ENCODE measurements at places on chromosomes 3 and 15.
A peak's percentile ranks its signal among the peaks of the same experiment; 100 is the strongest.

- no peak for DNase-seq
Observed at GRCh38 chr3:5069627-5070026, 52.5 kb upstream of the ARL8B start.

DNA sequence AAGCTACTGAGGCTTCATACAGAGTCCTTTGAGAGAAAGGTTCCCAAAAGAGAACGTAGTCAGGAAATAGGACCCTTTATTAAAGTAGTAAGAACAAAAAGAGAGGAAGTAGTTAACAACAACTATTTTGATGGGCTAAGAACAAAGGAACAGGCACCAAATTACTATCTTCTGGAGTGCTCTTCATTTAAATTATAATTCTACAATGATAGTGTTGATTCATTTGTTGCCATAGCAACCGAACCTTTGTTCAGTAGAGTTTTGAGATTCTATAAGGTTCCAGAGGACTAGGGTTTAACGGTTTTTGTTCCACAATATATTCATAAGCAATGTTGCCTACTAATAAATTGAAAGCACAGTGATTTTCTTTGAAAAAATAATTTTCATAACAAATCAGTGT is 78.8 kb downstream of the CMSS1 start:
- no peak for DNase-seq

DNA sequence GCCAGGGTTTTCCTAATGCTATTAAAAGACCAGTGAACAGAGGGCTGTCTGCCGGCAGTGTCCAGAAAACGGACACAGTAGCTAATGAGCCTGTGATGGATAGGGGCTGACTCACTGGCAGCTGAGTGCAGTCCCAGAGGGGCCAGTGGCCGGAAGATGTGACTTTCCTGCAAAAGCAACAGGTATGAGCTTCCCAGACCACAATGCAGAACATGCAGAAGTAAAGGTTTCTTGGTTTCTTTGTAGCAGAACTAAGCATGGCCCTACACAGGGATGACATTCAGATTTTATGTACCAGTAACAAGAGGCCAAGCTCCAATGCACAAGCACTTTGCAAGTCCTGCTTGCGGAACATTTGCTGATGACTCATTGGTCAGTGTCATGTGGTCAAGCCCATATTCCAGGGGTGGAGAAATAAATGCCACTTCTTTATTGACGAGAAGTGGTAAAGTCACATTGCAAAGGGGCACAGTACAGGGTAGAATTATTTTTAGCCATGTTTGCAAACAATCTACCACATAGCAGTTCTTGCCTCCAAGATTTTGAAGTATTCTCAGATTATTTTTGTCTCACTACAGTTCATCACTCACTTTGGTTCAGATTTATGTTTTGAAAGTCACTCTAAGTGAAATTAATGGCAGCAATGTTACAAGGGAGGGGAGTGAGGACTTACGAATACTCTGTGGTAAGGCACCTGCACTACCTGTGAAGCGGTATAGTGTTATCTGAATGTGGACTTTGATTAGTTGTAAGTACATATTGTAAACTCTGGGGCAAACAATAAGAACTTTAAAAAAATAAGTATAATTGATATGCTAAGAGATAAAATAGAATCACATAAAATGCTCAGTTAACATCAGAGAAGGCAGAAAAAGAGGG is 263.3 kb downstream of the ABHD5 start:
- peak; percentile 36 for DNase-seq

DNA sequence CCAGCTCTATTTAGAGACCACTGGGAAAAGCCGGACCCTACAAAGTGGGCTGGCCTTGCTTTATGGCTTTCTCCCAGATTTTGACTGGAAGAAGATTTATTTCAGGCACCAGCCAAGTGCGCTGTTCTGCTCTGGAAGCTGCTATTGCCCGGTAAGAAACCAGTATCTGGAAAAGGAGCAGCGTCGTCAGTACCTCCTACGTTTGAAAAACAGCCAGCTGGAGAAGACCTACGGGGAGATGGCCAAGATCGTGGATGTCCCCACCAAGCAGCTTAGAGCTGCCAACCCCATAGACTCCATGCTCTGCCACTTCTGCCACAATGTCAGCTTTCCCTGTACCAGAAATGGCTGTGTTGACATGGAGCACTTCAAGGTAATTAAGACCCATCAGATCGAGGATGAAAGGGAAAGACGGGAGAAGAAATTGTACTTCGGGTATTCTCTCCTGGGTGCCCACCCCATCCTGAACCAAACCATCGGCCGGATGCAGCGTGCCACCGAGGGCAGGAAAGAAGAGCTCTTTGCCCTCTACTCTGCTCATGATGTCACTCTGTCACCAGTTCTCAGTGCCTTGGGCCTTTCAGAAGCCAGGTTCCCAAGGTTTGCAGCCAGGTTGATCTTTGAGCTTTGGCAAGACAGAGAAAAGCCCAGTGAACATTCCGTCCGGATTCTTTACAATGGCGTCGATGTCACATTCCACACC is 60.9 kb downstream of the PXYLP1 start:
- no peak for DNase-seq

- no peak for DNase-seq
Observed at GRCh38 chr3:145286937-145287336, 874.0 kb downstream of the PLOD2 start.

DNA sequence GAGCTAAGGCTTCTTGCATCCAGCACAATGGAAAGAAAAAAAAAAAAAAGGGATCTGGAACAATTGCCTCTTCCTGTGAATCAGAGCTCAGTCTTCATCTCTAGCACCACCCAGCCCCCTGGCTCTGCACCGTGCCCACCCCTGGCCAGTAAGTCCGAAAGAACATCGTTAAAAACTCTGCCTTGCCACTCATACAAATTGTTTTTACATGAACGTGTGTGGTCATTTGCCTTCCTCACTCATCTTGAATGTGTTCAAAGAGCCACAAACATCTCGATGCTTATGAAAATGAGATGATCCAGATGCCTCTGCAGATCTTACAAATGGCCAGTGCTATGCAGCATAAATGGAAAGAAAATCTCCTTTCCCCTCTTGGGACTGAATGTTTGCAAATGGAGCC is 400.0 kb upstream of the PPP2R3A start:
- no peak for DNase-seq

- no peak for DNase-seq
Observed at GRCh38 chr3:72664184-72664975, 183.9 kb downstream of the SHQ1 start.

GRCh38 chr15:34904527-34904926 is 65.0 kb downstream of the AQR start:
- no peak for DNase-seq

DNA sequence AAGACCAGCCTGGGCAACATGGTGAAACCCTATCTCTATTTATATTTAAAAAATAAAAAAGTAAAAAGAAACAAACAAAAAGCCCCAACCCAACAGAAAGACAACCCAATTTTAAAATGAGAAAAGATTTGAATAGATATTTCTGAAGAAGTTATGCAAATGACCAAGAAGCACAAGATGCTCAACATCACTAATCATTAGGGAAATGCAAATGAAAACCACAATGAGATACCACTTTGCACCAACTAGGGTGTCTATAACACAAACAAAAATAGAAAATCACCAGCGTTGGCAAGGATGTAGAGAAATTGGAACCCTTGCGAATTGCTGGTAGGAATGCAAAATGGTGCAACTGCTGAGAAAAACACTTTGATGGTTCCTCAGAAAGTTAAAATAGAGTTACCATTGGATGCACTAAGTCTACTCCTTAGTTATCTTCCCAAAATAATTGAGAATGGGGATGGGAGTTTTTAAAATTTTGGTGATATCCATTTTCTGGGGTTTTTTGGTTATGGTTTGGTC is 45.8 kb upstream of the CCNB2 start:
- no peak for DNase-seq

- DNase-seq = no peak
Observed at GRCh38 chr3:143301031-143301901, 181.7 kb downstream of the CHST2 start.

GRCh38 chr3:122890077-122890719 is 95.3 kb downstream of the SLC49A4 start:
- peak; percentile 48 for DNase-seq

- DNase-seq = no peak
Observed at GRCh38 chr15:67914537-67915460, 75.0 kb upstream of the RNU6-1 start.
